ENCODE measurements at places on chromosomes 7 and 10.

- no peak for DNase-seq
Observed at GRCh38 chr7:47622946-47623640, 41.2 kb upstream of the TNS3 start.

GRCh38 chr7:15199482-15199881 lies 296.9 kb upstream of the DGKB start:
- no peak for DNase-seq

DNA sequence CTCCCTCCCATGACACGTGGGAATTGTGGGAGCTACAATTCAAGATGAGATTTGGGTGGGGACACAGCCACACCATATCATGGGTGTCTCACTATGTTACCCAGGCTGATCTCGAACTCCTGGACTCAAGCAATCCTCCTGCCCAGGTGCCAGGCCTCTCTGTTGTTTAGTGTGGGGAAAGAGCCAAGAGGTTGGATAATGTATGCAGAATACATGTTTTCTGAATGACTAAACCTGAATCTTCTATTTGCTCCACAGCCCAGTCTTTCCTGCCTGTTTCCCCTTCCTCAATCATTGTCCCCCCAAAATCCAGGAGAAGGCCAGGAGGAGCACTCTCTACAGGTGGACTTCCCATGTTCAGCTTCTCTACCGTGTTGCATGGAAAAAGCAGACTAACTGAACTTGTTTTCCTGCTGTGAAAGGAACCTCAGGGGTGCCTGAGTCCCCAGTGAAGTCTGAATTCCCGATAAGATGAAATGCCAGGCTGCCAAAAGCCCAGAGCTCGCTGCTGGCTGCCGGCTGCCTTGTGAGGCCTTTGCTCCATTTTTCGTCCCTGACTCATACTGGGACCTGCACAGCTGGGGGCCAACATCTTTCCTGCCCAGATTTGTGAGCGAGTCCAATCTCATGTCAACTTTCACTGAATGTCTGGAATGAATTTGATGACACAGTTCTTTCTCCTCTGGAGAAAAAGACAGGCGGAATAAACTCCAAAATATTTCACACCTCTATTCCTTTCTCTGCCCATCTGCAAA lies 588.0 kb downstream of the CALN1 start:
- DNase-seq, result no peak

DNA sequence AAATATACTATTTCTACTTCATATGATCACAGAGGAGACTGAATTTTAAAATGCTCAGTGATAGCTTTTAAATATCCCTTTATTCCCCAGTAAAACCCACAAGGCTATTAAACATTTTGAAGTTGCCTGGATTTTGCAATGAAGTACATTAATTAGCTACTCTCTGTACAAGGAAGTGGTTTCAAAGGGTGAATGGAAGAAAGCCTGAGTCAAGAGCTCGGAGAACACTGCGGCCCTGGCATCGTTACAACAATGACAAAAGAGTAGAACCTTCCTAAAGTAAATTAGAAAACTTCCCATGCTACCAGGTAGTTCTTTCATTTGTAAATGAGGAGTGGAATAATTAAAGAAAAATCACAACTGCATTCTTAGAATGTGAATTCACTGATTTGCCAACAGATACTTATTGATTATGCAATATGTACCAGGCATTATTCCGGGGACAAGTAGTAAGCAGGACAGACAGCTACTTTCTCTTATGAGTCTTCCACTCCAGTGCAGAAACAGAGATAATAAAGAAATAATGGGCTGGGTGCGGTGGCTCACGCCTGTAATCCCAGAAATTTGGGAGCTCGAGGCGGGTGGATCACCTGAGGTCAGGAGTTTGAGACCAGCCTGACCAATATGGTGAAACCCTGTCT lies 63.0 kb downstream of the ZNF22 start:
- DNase-seq, result no peak

GRCh38 chr10:11870461-11870780 lies 47.3 kb downstream of the PROSER2 start:
- DNase-seq, result no peak

GRCh38 chr7:48959676-48960075 lies 35.3 kb downstream of the CDC14C start:
- no peak for DNase-seq

DNA sequence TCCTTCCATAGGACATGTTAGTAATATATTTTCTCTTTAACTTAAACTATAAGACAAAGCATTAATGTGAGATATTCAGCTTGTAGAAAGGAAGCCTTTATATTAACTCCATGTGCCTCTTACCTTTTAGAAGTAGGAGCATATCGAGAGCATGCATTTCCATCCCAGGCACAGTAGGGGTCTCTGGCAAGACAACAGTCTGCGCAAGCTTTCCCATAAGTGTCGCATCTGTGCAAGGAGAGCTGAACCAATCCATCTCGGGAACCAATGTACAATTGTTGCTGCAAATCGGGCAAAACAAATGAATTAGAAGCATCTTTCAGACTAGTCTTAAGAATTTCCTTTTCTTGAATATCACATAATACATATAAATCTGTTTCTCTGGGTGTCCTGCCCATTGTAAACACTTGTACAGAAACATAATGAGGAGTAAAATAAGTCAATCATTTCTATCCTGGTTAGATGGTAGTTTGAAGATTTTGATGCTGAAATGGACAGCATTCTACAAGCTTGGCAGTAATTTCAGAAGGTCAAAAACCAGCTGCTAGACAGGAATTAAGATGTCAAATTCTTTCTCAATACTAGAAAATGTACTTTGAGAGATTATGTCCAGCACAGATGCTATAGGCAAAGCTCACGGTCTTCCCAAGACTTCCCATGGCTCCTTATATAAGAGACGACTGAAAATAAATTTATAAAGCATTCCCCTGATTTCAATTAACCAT lies 171.8 kb downstream of the SEMA3D start:
- no peak for DNase-seq

Data from effector CD4-positive, alpha-beta T cell (primary cell).